Activated CD8-positive, alpha-beta memory T cell treated with anti-CD3 and anti-CD28 coated beads for 1 hour (primary cell): ENCODE measurements at places on chromosomes 5 and 9.

DNA sequence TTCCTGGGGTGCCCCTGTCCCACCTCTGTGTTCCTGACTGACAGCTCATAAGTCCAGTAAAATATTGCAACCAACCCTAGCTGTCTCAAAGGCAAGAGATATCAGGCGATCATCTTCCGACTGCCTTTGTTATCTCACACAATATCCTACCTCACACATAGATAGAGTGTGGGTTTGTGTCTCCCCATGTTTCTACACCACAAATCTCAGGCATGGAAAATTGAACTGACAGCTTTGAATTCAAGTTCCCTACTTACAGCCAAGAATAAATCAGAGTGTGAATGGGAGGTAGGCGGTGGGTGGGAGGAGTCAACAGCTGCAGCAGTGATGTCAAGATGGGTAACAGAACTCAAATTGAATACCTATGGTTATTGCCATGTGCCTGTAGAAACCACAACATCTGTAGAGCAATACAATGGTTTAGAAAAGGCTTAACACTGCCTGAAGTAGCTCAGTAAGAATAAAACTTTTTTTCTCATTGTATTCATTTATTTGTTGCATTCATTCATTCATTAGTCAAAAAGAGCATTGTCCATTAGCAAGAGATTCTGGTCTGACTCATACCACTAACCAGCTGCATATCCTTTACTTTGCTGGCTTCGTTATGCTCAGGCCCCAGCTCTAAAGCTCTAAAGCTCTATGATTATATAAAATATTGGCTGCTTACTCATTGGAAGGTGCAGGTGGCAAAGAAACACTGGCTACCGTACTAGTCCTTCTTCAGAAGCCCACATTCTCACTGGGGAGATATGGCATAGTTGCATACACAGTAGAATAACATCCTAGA lies 108.2 kb upstream of the DMAC1 start:
- DNase-seq: no peak

- no peak for DNase-seq
Observed at GRCh38 chr9:112846528-112847488, 43.9 kb downstream of the SLC46A2 start.

DNA sequence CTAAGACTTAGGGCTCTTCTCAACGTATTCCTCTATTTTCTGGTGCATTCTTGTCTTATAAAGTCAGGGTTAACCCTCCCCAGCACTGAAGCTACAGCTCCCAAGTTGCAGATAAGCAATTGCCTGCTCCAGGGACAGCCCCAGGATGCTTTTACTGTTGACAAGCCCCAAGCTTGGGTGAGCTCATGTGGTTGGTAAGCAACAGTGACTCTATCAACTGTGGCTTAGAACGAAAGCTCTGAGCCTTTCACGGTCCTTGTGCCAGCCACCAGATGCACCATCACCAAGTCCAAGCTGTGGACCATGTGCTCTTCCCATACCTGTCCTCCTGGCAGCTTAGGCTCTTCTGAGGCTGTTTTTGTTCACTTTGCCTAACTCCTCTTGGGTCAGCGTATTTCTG lies 13.5 kb downstream of the ADRB2 start:
- DNase-seq: no peak

- DNase-seq: no peak
Observed at GRCh38 chr5:65262096-65262495, 219.6 kb downstream of the ADAMTS6 start.

GRCh38 chr5:15321776-15322175 lies 178.2 kb upstream of the FBXL7 start:
- DNase-seq: no peak

GRCh38 chr5:151427258-151427657 lies 20.1 kb upstream of the SLC36A1 start:
- DNase-seq: no peak

- DNase-seq: no peak
Observed at GRCh38 chr5:35880156-35880555, 23.5 kb downstream of the IL7R start.

GRCh38 chr5:101520417-101520816 lies 617.3 kb upstream of the ST8SIA4 start:
- no peak for DNase-seq

DNA sequence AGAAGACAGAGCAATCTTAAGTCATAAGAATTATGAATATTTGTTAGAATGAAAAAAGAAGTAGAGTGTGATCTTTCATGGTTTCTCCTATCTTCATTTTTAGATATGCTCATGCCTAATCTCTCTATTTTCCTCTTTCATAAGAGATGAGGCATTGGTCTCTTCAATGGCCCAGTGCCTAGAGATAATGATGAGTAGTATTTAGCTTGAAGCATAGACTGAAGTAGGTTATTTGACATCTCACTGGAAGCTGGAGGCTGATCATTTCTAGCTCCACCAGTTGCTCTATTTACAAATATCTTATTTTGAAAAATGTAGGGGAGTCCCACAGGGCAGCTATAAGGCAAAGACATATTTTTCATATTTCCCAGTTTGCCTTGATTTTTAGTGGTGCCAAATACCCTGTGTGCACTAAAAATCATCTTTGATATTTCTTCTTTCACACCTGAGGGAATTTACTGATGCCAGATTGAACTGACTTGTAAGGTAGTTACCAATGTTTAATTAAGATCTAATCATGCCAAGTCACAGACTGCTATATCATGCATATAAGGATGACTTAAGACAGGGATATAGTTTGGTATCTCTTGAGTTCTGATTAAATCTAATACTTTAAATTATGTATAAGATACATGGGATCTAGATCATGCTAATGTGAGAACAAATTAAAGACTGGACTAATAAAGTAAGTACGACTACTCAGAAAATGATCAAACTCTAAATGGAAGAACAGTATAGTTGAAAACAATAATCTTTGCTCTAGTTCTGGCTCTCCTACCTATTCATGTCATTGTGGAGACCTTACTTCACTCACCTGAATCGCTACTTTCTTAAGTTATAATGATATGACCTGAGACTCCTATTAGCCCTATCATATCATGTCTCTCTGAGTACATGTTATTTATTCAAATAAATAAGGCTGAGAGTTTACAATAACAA lies 108.2 kb upstream of the IFNE start:
- DNase-seq: no peak

- DNase-seq: no peak
Observed at GRCh38 chr5:106288979-106289378, 1381.8 kb downstream of the EFNA5 start.

DNA sequence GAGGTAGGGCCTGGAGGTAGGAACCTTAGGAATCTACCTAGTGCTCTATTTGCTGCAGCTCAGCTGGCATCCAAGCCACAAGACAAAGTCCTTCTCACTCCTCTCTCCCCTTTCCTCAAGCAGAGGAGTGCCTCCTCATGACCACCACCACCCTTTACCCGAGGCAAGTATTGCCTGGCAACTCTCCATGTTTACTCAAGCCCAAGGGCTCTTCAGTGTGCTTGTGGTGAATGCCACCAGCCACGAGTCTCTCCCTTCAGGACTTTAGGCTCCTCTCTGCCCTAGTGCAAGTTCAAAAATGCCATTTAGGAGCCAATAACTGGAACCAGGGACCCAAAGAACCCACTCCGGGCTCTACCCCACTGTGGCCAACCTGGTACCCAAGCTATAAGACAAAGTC lies 514.5 kb upstream of the RGMB start:
- no peak for DNase-seq

DNA sequence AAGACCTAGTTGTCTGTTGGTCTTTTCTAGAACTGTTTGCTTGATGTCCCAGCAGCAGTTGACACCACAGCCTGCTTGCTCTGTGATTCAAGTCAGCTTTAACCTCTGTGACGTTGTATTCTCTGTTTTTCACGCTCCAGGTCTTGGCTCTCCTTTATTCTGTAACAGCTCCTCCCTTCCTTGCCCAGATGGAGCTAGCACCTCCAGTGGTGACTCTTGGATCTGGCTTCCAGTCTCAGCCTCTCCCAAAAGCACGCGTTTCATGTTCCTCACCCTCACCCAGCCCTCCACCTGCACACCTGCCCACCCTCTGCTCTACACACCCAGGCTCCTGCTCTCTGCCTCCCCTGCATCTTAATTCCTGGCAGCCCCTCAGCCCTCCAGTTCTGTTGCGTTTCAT lies 50.6 kb downstream of the DMRT1 start:
- no peak for DNase-seq

DNA sequence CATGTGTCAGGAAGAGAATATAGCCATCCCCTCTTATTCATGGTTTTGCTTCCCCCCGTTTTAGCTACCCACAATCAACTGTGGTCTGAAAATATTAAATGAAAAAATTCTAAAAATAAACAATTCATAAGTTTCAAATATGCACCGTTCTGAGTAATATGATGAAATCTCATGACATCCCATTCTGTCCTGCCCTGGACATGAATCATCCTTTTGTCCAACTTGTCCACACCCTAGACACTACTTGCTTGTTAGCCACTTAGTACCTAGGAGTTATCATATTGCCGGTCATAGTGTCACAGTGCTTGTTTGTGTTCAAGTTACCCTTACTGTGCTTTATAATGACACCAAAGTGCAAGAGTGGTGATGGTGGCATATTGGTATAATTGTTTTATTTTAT lies 113.5 kb downstream of the CAAP1 start:
- DNase-seq: no peak

DNA sequence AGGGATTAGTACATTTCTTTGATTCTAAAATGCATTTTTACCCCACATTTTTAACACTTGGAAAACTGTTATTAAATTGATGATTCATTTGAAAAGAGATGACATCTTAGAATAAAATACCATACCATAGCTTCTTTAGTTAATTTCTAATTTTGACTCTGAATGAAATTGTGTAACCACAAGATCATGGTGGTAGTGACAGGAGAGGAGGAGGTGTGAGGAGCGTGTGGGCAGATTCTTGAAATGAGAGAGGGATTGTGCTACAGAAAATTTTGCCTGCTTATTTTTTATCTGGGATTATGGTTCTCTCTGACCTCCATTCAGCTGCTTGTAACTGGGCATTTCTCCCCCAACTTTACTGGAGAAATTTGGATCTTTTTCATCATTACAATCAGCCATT lies 173.3 kb upstream of the CLINT1 start:
- no peak for DNase-seq

- no peak for DNase-seq
Observed at GRCh38 chr5:147190331-147190730, 44.5 kb upstream of the STK32A start.

GRCh38 chr9:125914411-125914810 lies 167.2 kb downstream of the PBX3 start:
- no peak for DNase-seq

- DNase-seq: peak; percentile 26
Observed at GRCh38 chr9:133677126-133678010, 41.2 kb downstream of the DBH start.

DNA sequence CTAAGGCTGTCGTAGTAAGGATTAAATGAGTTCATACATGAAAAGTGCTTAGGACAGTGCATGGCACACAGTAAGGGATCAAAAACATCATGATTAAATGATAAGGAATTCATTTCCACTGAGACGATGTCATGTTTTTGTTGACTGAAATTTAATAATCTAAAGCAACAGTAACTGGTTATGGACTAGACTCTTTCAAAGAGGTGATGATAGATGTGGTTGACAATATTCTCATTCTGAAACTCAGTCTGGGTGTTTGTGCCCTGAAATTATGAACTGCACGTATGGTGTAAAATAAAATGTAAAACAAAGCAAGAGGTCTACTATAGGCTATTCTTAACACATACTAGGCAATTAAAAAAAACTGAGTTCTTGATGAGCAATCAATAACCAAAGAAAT lies 280.0 kb downstream of the DENND1A start:
- no peak for DNase-seq

DNA sequence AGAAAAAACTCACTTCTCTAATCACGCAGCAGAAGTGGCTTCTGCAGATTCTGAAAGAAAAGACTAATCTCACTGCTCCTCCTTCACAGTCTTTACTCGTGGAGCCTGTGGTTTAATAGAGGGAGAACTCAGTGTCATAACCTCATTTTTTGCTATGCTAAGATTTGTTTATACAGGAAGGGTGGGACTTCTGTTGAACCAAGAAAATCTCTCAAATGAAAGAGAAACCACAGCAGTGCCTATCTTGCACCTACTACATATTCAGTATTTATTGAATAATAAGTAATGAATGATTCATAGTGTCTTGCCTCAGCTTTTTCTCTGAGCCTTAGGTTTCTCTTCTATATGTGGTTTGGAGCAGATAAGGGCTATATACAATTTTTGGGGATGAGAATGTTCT lies 136.1 kb upstream of the DMAC1 start:
- no peak for DNase-seq

GRCh38 chr5:88967633-88968585 lies 84.9 kb upstream of the MEF2C start:
- DNase-seq: no peak
